Kasumi-1 (cell line): ENCODE measurements at places on chromosomes 1 and 21.

DNA sequence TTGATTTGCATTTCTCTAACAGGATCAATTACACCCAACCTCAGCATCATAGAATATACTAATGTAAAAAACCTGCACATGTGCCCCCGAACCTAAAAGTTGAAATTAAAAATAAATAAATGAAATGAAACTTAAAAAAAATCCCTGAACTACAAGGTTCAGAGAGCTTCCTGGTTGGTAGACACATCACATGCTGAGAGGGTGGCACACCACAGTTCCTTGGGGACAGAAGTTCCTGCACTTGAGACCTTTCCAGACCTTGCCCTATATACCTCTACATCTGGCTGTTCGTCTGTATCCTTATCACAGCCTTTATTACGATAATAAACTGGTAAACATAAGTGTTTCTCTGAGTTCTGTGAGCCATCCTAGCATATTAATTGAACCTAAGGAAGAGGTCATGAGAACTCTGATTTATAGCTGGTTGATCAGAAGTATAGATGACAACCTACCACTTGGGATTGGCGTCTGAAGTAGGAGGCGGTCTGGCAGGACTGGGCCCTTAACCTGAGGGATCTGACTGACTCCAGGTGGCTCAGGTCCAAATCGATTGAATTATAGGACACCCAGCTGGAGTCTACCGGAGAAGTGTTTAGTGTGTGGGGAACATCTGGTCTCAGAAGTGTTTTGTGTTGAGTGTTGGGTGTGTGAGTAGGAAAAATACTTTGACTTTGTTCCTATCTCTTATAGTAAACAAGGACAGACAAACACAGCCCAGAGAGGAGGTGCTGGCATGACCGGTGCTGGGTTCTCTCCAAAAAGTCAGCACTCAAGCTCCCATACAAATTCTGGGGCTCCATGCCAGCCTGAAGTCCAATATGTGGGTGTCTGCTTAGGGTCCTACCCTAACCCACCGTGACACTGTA is 19.0 kb downstream of the C1orf115 start:
- DNase-seq: no peak

DNA sequence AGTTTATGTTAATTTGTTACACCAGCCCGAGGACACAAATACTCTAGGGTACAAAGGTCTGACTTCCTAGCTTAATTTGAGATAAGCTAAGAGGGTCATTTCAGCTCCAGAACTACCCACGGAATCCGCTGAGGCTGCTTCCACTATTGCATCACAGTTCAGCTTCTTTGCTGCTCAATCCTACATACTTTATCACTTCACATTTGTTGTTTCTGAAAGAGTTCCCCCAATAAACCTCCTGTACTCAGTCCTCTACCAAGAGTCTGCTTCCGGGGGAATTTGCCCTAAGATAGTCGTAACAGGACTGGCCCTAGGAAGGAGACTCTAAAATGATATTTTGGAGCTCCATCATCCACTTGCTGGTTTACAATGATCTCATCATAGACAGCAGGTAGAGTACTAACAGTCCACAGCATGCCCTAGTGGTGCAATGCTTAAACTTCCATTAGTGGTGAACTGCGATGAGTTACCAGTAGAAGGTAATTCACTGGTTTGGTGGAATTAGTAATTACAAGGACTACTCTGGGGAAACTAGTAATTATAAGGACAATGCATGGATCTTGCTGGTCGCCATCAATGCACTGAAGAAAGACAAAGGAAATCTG is 229.3 kb downstream of the USH2A start:
- no peak for DNase-seq

DNA sequence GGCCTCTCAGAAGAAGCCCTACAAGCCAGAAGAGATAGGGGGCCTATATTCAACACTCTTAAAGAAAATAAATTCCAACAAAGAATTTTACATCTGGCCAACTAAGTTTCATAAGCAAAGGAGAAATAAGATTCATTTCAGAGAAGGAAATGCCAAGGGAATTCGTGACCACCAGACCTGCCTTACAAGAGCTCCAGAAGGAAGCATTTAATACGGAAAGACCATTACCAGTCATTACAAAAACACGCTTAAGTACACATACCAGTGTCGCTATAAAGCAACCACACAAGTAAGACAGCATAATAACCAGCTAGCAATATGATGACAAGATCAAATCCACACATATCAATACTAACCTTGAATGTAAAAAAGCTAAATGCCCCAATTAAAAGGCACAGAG is 704.9 kb upstream of the CHRM3 start:
- DNase-seq: no peak

GRCh38 chr1:79105500-79105899 is 99.0 kb upstream of the ADGRL4 start:
- no peak for DNase-seq

DNA sequence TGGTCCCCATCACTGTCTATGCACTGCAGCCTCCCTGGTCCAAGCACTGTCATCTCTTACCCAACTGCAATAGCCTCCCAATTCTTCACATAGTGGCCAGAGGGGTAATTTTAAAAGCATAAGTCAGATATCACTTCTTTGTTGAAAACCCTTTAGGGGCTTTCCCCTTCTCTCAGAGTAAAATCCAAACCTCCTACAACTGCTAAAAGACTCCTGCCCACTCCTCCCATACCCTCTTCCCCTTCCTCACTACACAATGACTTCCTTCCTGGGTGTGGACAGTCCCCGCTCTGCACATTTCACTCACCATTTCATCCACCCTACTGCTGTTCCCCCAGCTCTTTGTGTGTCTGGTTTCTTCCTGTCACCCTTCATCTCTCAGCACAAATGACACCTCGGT is 8.3 kb downstream of the MCOLN2 start:
- DNase-seq: peak; percentile 60

- no peak for DNase-seq
Observed at GRCh38 chr21:22725436-22725835, 1727.2 kb downstream of the NCAM2 start.

DNA sequence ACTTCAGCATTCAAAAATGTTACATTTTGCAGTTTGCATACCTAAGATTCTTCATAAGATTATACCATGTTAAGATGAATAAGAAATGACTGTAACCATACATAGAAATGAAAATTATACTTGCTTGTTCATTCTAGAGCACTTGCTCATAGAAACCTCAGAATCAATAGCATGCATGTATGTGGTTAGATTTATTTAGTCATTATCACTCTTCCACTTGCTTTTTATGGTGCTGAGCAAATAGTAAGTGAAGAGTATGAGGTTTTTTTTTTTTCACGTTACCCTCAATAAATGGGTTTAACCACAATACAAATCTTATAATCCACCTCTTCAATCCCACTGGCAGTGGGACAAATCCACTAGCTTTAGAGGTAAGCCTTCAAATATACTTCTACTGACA is 84.7 kb downstream of the LRRC53 start:
- no peak for DNase-seq

DNA sequence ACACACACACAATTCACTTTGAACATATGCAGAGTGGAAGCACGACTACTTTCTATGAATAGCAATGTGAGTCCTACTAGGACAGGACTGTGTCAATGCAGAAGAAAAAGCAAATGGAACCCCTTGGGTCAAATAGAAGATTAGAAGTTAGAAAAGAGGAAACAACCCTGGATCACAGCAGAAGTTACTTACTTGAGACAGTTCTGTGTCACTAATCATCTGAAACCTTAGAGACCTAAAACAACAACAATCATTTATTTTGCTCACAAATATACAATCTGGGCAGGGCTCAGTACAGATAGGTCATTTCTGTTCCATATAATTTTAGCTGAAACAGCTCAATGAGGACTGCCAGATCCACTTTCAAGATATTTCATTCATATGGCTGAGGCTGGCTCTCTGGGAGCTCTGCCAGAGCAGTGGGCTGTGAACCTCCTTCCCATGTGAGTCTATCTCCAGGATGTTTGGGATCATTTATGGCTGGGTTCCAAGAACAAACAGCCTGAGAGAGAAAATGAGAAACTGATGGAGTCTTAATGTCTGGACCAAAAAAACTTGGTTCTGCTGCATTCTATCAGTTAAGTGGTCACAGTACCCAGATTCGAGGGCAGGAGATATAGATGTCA is 42.5 kb upstream of the IL10 start:
- no peak for DNase-seq

DNA sequence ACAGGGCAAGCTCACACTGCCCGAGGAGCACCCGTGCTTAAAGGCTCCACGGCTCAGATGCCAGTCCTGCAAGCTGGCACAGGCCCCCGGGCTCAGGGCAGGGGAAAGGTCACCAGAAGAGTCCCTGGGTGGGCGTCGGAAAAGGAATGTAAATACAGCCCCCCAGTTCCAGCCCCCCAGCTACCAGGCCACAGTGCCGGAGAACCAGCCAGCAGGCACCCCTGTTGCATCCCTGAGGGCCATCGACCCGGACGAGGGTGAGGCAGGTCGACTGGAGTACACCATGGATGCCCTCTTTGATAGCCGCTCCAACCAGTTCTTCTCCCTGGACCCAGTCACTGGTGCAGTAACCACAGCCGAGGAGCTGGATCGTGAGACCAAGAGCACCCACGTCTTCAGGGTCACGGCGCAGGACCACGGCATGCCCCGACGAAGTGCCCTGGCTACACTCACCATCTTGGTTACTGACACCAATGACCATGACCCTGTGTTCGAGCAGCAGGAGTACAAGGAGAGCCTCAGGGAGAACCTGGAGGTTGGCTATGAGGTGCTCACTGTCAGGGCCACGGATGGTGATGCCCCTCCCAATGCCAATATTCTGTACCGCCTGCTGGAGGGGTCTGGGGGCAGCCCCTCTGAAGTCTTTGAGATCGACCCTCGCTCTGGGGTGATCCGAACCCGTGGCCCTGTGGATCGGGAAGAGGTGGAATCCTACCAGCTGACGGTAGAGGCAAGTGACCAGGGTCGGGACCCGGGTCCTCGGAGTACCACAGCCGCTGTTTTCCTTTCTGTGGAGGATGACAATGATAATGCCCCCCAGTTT is 1.3 kb downstream of the CELSR2 start:
- DNase-seq: no peak

- DNase-seq: no peak
Observed at GRCh38 chr1:33880305-33880704, 16.4 kb downstream of the HMGB4 start.
